ENCODE measurements at places on chromosomes 1 and 21. TPM values are rescaled to one million over a fixed set of nuclear protein-coding genes. Genes with fewer than 3 reads are reported as not detected.

The LAD1 gene
- total RNA-seq: 310 TPM

The LENEP gene
- not detected for total RNA-seq

The FCRL5 gene
- total RNA-seq: not detected

The KCNJ6 gene
- total RNA-seq: not detected

The DNAJC28 gene
- total RNA-seq: 0.44 TPM

The MRPL20 gene
- total RNA-seq: 439 TPM

The TRAF3IP3 gene
- not detected for total RNA-seq

The TNFRSF18 gene
- total RNA-seq: 120 TPM

The LCE1F gene
- total RNA-seq: not detected

GRCh38 chr1:184929711-184930202, 44.6 kb downstream of the NIBAN1 start:
- DNase-seq: peak; percentile 84

DNA sequence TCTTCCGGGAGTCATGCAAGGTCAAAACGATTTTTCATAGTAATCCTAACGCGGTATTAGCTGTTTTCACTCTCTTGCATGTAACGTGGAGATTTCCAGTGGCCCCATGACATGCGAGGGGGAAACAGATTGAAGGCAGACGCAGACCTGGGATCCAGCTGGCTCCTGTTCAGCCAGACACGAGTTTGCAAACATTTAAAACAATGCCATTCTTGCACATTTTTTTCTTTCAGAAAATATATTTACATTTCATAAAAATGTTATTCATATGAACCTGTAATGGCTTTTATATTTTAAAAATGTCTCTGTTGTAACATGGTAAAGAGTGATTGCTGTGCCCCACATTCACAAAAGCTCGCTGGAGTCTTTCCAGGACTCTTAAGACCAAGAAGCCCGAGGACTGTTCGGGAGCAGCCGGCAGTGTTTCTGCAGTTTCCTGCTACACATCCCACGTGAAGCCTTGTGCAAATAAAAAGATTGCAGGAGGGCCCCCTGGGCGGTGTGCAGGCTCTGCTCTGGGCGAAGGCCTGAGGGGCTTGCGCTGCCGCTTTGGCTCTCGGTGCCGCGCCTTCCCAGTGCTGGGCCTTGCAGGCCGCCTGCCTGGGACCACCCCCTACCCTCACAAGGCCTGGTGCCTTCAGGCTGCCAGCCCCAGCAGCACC, 184.9 kb downstream of the DYRK1A start:
- DNase-seq: no peak

DNA sequence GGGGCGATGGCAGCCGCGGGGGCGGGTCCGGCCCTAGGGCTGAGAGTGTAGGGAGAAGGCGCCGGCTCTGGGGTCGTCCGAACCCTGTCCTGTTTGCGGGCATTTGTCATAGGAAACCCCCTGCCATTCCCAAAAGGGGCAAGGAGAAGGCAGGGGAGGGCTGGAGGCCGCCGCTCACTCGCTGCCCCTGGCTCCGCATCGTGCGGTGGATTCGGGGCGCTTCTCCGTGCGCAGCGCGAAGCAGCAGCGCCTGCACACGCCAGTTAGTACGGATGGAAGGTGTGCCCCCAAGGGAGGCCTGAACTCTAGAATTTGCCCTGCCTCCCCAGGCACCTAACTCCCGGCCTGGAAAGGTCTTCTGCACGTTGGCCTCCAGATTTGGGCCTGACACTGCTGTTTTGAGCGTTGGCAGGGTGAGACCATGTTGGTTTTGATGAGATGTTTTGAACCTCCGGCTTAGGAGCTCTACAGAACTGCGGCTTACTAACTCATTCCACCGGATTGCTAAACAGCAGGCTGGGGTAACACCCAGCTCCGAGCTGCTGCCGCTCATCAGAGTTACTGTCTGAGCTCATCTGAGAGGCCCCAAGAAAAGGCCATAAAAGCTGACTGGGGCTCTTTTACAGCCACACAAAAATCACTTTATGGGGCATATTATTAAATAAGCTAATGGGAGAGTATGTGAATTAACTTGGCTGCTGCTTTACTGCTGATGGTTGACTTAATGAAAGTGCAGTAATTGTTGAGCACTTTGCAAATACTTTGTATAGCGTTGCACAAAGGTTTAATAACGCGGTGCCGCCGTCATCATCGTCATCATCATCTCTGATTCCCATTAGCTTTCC, 987 bp downstream of the GPR137B start:
- DNase-seq: peak; percentile 9

GRCh38 chr1:229396585-229397206, 37.2 kb downstream of the ACTA1 start:
- DNase-seq: no peak

DNA sequence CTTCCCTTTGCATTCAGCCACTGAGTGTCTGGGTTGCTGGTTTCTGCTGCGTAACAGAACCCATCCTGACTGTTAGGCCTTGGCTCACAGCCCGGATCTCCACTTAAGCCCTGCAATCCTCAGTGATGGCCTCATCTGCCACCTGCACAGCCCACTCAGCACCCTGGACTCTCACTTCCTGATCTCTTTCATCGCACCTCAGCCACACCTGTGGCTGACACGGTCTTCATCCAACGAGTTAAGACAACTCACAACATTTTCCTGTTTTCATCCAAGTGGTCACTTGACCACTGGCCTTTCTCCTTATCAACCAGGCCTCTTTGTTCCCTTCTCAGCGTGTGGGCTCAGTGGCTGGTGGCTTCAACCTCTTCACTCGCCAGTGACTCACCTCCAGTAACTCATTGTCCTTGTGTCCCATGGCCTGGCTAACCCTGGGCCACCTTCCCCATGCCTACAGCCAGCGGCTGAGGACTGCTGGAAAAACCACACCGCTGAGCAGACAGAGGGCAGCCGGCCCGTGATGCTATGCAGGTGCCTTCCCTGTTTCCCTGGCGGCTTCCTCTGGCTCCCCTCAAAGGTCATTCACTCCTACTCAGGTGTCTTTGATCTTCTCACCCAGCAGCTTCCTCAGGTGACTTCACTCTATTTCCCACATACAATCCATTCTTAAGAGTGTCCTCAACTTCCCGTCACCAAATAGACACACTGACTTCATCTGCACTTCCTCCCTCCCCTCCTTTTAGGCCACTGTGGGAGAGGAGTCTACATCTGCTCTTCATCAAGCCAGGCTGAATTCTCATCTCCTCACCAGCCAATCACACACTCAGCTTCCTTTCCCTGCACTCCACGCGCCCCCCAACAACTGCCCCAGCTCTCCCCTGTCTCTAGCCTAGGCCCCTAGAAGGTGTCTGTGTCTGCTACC, 19.9 kb upstream of the EDN2 start:
- peak; percentile 61 for DNase-seq

DNA sequence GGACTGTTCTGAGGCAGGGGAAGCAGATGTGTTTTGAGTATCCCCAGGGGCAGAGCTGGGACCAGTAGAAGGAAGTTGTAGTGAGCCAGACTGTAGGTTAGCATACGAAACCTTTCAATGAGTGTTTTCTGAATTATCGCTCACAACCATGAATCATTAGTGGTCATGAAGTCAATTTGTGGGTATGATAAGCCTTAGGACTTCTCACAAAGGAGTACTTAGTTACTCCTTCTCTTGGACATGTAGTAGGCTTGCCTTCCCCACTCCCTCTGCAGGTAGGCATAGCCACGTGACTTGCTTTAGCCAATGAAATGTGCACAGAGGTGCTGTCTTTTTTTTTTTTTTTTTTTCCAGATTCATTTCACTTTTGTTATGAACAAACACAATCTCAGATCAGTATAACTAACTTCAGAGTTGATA, 23.9 kb upstream of the FAAH start:
- DNase-seq: peak; percentile 28

DNA sequence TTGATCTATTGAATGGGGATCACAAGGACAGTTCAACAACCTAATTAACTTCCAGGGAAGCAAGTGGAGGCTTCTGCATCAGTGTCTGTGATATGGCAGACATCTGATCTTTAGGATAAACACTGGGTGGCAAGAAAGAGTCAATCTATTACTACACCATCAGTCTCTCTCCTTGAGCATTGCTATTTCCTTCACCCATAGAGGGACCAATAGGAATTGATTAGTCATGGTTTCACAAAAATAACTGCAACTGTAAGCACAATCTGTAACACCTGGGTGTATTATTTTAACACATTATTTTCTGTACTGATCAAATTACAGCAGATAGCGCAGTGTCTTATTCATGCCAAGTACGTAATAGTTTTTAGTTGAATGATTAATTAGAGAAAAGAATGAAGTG, 50.3 kb downstream of the USP24 start:
- no peak for DNase-seq

- no peak for DNase-seq
Measured at GRCh38 chr1:209617047-209617673, 33.6 kb downstream of the CAMK1G start.

DNA sequence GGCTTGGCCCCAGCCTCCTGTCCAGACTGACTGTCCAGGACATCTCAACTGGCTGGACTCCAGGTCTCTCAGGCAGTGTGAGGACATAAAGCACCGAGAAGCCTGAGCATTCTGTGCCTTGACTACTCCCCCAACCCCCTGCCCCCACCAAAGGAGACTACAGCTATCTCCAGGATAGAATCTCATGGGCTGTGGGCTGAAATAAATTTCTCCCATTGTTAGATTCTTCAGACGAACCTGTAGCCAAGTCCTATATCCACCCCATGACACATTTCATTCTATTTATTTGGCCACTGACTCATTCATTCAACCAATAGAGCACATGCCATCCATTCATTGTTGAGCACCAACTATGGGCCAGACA, 11.4 kb downstream of the VWA5B1 start:
- DNase-seq: peak; percentile 75

DNA sequence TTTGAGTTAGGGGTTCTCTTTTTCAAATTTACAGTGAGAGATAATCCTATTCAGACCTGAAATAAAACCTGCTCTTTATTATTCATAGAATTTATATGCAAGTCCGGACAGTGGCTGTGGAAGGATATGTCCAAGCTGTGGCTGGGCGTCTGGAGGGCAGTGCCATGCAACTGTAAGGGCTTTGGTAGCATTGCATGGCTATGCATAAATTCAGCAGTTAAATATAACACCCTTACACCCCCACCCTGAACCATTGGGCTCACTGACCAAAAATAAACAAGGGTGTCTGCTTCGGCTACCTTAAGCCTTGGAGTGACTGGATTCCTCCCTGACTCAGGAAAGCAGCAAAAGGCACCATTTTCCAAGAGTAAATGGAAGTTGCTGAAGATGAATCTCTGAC, 5.4 kb downstream of the CHTOP start:
- no peak for DNase-seq

- no peak for DNase-seq
Measured at GRCh38 chr1:71583756-71584155, 502.9 kb upstream of the ZRANB2 start.

DNA sequence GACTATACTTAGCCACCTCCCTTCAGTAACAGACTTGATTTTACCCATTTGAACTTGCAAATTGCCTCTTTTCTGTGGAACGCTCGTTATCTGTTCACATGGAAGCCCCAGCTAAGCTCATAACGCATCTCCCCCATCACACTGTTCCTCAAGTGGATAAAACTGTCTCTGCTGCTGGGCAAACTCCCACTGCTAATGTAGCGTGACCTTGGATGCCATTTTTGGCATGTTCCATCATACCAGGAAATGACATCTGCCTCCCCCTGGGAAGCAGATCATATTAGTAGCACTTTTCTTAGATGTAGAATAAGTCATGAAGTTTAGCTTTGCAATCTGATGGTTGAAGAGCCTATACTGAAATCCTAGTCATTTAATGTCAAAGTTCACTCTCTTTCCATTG, 528.7 kb upstream of the PLXNA2 start:
- no peak for DNase-seq

GRCh38 chr1:180849031-180849775, 63.5 kb upstream of the KIAA1614 start:
- no peak for DNase-seq

- DNase-seq: peak; percentile 97
Measured at GRCh38 chr21:41258617-41259016, 58.0 kb upstream of the FAM3B start.

GRCh38 chr1:221040101-221040500, 160.9 kb downstream of the HLX start:
- DNase-seq: no peak

DNA sequence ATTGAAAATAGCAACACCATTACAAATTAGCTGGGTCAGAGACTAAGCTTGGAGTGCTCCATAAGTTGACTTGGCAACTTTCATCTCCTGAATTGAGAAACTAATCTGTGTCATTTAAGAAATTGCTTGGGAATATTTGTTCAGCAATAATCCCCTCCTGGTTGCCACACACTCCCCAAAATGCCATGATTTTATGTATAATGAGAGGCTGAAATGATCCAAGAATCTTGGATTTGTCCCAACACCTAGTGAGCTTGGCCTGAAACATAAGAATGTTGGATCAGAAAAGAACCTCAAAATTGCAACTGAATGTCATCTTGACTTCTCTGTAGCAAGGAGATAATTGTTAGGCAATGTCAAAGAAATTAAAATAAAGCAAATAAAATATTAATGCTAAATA, 805.9 kb upstream of the ADAMTS5 start:
- no peak for DNase-seq

- no peak for DNase-seq
Measured at GRCh38 chr1:212968368-212968863, 18.1 kb downstream of the VASH2 start.

GRCh38 chr21:37210130-37210529, 57.0 kb downstream of the VPS26C start:
- no peak for DNase-seq

DNA sequence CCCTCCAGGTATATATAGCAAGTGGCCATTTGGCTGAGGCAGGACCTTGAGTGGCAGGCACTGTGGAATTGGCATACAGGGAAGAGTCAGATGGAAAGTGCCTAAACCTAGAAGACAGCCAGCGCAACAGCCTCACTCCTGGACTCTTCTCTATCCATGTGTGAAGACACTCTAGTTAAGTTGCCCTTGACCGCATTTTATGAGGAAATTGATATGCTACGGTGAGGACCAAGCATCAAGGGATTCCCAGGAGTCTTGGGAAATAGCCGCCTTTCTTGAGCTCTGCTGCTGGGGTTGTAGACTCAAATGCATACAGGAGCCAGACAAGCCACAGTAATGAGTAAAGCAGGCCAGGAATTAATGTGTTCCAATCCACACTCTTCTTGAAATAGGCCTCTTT, 145.9 kb upstream of the KAZN start:
- DNase-seq: no peak

GRCh38 chr1:86062453-86062852, 94.1 kb downstream of the COL24A1 start:
- DNase-seq: peak; percentile 7

DNA sequence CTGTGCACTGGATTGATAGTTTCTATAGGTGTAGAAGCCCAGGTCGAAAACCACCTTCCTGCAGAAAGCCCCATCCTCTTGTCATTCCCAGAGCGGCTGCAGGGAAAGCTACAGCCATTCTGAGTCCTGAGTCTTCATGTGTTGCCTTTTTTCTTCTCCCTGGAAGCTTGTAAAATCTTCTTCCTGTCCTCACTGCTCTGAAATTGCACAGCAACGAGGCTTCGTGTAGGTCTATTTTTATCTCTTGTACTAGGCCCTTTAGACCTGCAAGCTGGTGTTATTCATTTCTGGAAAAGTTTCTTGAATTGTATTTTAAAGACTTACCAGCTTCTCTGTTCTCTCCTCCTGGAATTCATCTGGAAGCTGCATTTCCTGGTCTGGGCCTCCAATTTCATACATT, 44.2 kb upstream of the ETS2 start:
- DNase-seq: no peak

GRCh38 chr1:6918925-6919511, 133.8 kb downstream of the CAMTA1 start:
- DNase-seq: no peak

Data from PC-3 (cell line).